ENCODE measurements at places on chromosomes 5 and 9.

DNA sequence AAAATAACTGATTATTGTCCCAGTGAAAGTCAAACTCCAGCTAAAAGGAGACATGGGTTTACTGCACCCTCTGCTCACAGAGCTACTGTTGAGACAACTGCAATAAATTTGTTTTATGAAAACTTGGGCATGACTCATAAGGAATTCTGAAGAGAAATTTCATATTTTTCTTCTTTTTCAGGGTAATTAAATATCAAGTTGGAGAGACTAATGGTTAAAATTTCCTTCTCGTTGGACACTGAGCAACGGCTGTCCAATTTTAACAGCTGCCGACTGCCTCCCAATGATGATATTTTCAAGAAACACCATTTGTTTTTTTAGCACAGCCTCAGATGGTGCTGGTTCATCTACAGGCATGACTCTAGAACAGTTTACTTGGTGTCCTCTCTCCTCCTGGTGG lies 259.2 kb upstream of the RGMB start:
- H3K4me3 ChIP-seq, result no peak overlapping the region
- H3K36me3 ChIP-seq, result no peaks in the 10 kb centered on the region
- H3K27ac ChIP-seq, result no peak overlapping the region
- no peaks in the 10 kb centered on the region for H3K27me3 ChIP-seq
- no peak for DNase-seq
- H3K4me1 ChIP-seq, result no peaks in the 10 kb centered on the region

DNA sequence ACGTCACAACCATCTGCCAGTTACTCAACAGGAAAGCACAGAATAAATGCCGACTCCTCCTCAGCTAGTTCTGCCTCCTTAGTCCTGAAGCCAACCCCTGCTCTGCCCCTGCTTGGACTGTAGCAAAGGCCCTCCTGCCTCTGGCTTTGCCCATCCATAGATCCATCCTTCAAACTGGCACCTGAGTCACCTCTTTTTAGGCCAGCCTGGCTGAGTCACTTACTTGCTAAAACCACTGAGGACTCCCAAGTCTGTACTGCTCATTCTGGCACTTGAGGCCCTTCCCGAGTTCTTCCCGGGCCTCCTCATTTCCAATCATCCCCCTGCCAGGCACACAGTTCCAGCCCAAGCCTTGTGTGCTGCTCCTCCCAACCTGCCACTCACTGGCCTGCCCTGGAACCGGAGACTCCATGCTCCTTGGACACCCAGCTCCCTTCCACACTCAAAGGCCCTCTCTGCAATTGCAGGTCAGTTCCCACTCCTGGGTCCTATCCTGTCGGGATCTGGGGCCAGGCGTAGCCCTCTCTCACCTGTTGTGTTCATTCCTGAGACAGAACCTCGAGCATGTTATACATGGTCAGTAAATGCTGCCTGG lies 220.1 kb downstream of the DAB2IP start:
- no peak overlapping the region for H3K27ac ChIP-seq
- H3K4me1 ChIP-seq, result no peaks in the 10 kb centered on the region
- no peak for DNase-seq
- H3K27me3 ChIP-seq, result no peaks in the 10 kb centered on the region
- H3K4me3 ChIP-seq, result no peak overlapping the region

DNA sequence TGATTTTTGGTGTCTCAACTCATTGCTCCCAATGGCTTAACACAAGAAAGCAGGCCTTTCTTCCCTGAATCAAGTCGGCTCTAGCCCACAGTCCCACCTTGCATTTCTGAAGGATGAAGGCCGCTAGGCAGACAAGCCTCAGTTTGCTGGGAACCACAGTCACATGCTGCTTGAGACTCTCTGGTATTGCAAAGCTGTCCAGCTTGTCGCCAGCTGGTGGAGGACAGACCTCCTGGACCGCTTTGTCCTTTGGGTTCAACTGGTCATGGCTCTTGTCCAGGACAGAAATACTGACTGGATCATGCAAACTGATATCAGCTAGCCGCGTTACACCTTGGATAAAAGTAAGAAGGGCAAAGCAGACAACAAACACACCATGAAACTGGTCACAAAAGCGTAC lies 23.1 kb downstream of the DDX31 start:
- no peak overlapping the region for H3K27ac ChIP-seq
- no peaks in the 10 kb centered on the region for H3K4me1 ChIP-seq
- DNase-seq, result no peak
- no peaks in the 10 kb centered on the region for H3K27me3 ChIP-seq
- H3K4me3 ChIP-seq, result no peak overlapping the region

DNA sequence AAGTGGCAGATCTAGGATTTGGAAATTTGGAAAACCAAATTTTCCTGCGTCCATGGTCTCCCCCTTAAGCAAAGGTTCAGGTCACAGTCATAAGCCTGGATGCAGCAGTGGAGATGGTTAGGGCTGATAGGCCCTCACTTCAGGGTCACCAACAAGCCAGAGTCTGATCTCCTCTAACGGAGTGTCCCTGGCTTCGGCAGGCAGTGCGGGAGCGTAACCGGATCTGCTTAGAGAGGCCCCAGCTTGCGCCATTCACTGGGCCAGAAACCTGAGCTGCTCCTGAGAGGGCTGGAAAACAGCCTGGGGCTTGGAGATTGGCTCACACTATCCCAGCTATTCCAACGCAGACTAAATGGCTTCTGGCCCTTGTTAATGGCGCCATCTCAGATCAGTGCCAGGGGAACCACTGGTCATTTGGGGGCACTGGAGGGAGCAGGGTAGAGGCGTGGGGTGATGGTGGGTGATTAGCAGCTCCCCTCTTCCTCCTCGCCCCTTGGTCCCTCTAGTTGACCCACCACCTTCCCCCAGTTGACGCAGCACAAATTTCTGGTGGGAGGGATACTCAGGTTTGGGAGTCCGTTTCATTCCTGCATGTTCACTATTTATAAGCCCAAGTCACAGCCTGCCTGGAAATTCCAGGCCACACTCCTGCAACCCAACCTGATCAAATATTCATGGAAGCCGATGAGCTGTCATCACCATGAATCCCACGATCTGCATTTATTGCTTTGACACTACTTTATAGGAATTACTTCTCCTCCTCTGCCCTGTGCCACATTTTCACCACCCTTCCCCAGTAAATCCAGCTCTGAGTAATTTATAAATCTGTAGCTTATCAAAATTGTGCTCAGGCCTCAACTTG lies 134.6 kb upstream of the CPEB4 start:
- H3K36me3 ChIP-seq, result no peaks in the 10 kb centered on the region
- H3K4me1 ChIP-seq, result no peaks in the 10 kb centered on the region
- no peaks in the 10 kb centered on the region for H3K27me3 ChIP-seq
- H3K4me3 ChIP-seq, result no peak overlapping the region

- H3K27ac ChIP-seq, result no peak overlapping the region
- H3K36me3 ChIP-seq, result no peaks in the 10 kb centered on the region
- no peak overlapping the region for H3K4me3 ChIP-seq
- no peaks in the 10 kb centered on the region for H3K4me1 ChIP-seq
These were observed 68.4 kb upstream of the IZUMO3 start for GRCh38 chr9:24614070-24614469.

- no peak for DNase-seq
- H3K36me3 ChIP-seq, result no peaks in the 10 kb centered on the region
- H3K4me3 ChIP-seq, result no peak overlapping the region
- no peaks in the 10 kb centered on the region for H3K27me3 ChIP-seq
- H3K27ac ChIP-seq, result no peak overlapping the region
These were observed 117.0 kb downstream of the PIK3R1 start for GRCh38 chr5:68332556-68332955.

DNA sequence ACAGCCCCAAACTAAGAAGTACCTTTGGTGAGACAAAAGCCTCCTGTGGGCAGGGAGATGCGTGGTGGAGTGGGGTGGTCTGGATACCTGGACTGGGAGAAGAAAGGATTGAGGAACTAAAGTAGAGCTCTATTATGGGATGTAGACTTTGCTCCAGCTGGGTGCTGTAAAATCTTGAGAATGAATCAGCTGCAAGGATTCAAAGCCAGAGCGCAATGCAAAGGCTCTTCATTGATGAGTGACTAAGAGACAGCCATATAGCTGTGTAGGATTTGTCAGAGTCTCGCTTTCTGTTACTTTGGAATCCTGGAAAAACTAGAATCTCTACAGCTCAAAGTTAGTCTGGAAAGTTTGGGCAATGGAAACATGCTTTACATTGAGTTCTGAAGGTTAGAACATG lies 159.9 kb downstream of the TAF11L14 start:
- DNase-seq, result no peak
- H3K27ac ChIP-seq, result no peak overlapping the region
- H3K36me3 ChIP-seq, result no peaks in the 10 kb centered on the region
- H3K4me3 ChIP-seq, result no peak overlapping the region
- H3K27me3 ChIP-seq, result no peaks in the 10 kb centered on the region

GRCh38 chr5:178069909-178070308 lies 43.4 kb upstream of the N4BP3 start:
- H3K4me1 ChIP-seq, result no peaks in the 10 kb centered on the region
- H3K27ac ChIP-seq, result no peak overlapping the region
- no peak for DNase-seq
- no peaks in the 10 kb centered on the region for H3K36me3 ChIP-seq
- H3K4me3 ChIP-seq, result no peak overlapping the region
- H3K27me3 ChIP-seq, result no peaks in the 10 kb centered on the region

- H3K4me1 ChIP-seq, result no peaks in the 10 kb centered on the region
- no peak overlapping the region for H3K27ac ChIP-seq
- H3K36me3 ChIP-seq, result no peaks in the 10 kb centered on the region
- DNase-seq, result no peak
- no peak overlapping the region for H3K4me3 ChIP-seq
- no peaks in the 10 kb centered on the region for H3K27me3 ChIP-seq
These were observed 11.9 kb upstream of the MELK start for GRCh38 chr9:36560771-36561170.

DNA sequence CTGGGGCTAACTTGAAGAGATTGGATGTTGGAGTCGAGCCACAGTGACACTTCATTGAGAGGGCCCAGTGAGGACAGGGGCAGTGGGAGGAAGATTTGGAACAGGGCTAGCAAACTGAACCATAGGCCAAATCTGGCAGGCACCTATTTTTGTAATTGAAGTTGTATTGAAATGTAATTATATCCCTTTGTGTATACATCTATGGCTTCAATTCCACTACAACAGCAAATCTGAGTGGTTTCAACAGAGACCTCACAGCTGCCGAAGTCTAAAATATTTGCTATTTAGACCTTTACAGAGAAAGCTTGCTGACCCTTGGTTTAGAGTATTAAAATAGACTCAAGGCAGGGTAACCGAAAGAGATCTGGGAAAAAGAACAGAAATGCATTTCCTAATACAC lies 4.7 kb upstream of the TNFSF8 start:
- no peaks in the 10 kb centered on the region for H3K36me3 ChIP-seq
- H3K4me3 ChIP-seq, result no peak overlapping the region
- no peak for DNase-seq
- no peaks in the 10 kb centered on the region for H3K4me1 ChIP-seq
- no peaks in the 10 kb centered on the region for H3K27me3 ChIP-seq

- H3K27me3 ChIP-seq, result no peaks in the 10 kb centered on the region
- H3K27ac ChIP-seq, result peak overlapping the region; percentile 30
- no peak overlapping the region for H3K4me3 ChIP-seq
- no peaks in the 10 kb centered on the region for H3K36me3 ChIP-seq
These were observed 2.6 kb downstream of the CTNNAL1 start for GRCh38 chr9:109010746-109011145.

DNA sequence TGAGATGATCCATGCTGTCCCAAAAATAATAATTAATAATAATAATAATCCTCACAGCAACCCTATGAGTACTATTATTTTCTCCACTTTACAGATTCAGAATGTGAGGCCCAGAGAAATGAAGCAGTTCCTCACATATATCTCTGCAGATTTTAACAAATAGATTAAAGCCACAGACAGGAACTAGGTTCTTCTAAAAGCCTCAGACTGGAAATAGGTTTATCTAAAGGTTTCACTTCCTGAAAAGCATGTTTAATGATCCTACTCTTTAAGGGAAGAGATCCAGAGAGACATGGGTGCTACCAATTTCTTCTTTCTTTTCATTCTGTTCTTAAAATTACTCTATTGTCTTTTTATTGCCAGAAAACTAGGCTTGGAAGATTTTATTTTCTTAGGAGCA lies 1079.4 kb upstream of the COX7C start:
- peak; percentile 32 for DNase-seq
- no peaks in the 10 kb centered on the region for H3K27me3 ChIP-seq
- H3K27ac ChIP-seq, result no peak overlapping the region
- no peak overlapping the region for H3K4me3 ChIP-seq

- H3K27ac ChIP-seq, result no peak overlapping the region
- H3K4me1 ChIP-seq, result no peaks in the 10 kb centered on the region
These were observed 16.1 kb downstream of the GFI1B start for GRCh38 chr9:132994410-132995120.

- no peak within 1 kb of the TSS for H3K4me3 ChIP-seq
- DNase-seq, result no peak
- H3K27ac ChIP-seq, result no peak within 1 kb of the TSS
- peaks cover 92% of the 10 kb centered on the region for H3K27me3 ChIP-seq
- H3K4me1 ChIP-seq, result peaks cover 6% of the 10 kb centered on the region
- H3K36me3 ChIP-seq, result no peaks in the 10 kb centered on the region
These were observed at the start of gene GPSM1 for GRCh38 chr9:136327304-136327974. GPSM1 (plus strand) TSS chr9:136327539; CDS start chr9:136327696, 157 bp downstream.

GRCh38 chr9:80074439-80074838 lies 502.7 kb downstream of the TLE4 start:
- no peaks in the 10 kb centered on the region for H3K36me3 ChIP-seq
- H3K4me3 ChIP-seq, result no peak overlapping the region
- no peaks in the 10 kb centered on the region for H3K27me3 ChIP-seq

DNA sequence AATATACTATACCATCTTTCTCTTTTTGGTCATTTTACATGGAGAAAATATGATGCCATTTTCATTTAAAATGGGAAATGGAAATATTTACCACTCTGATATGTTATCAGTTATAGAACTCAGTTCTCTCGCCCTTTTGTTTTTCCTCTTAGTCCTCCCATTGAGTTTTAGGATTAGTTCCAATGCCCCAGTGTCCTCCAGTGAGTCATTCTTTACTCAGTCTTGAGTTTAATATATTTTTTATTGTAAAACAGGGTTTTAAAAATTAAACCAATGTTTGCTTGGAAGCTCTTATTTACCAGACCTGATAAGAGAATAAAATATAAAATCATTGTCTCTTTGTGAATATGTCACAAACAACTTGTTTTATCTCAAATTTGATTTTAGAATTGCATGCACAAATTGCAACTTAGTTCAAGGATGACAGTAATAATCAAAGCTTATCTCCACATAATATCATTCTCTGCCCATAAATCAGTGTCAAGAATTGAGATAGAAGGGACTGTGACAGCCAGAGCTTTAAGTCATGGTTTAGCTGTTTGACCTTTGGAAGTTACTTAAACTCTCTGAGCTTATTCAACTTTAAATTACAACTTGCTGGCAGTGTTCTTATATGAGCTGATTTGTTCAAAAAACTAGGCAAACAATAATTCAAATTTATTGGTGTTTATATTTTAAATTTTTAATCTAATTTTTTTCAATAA lies 166.4 kb downstream of the PAM start:
- no peaks in the 10 kb centered on the region for H3K4me1 ChIP-seq
- H3K36me3 ChIP-seq, result no peaks in the 10 kb centered on the region
- no peak overlapping the region for H3K27ac ChIP-seq
- H3K4me3 ChIP-seq, result no peak overlapping the region
- no peaks in the 10 kb centered on the region for H3K27me3 ChIP-seq
- DNase-seq, result no peak

Measured in MM.1S (cell line).